ENCODE measurements at places on chromosomes 1 and 21.

GRCh38 chr1:17892225-17892624 lies 137.1 kb downstream of the ACTL8 start:
- DNase-seq: no peak

GRCh38 chr1:200744143-200744542 lies 5.5 kb downstream of the CAMSAP2 start:
- no peak for DNase-seq

GRCh38 chr1:113734357-113735055 lies 24.8 kb downstream of the PHTF1 start:
- no peak for DNase-seq

GRCh38 chr1:2137257-2138121 lies 57.1 kb downstream of the FAAP20 start:
- DNase-seq: no peak

DNA sequence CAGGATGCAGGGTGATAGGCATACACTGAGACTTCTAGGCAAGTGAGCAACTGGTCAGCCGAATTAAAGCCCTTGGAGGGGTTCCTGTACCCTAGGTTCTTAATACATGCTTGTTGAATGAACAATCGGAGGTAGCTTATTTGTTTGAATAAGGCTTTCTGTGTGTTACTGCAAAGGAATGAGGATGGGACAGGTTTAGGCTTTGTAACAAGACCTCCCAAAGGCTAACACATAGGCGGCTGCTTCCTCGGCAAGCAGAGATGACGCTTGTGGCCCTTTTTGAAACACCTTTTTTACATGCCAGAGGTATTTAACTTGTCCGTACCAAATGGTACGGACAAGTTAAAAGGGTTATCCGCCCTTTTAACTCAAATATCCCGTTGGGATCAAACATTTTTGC lies 511.6 kb downstream of the KIF26B start:
- no peak for DNase-seq

GRCh38 chr1:216576234-216576937 lies 146.8 kb downstream of the ESRRG start:
- DNase-seq: no peak

DNA sequence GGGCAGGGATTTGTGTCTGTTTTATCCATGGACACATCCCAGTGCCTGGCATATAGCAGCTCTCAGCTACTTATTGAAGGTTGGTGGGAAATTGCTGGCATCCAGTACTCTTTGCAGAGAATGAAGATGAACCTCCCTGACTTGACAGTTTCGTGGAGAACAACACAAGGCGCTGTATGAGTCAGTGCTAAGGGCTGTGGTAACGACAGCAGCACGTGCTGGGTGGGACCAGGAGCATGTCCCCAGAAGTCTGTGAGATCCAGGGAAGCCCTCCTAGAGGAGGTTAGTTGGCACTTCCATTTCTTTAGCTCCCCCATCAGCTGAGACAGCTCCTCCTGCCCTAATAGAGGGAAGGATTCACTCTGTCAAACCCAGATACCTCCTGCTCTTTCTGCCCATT lies 25.9 kb upstream of the IL19 start:
- no peak for DNase-seq

DNA sequence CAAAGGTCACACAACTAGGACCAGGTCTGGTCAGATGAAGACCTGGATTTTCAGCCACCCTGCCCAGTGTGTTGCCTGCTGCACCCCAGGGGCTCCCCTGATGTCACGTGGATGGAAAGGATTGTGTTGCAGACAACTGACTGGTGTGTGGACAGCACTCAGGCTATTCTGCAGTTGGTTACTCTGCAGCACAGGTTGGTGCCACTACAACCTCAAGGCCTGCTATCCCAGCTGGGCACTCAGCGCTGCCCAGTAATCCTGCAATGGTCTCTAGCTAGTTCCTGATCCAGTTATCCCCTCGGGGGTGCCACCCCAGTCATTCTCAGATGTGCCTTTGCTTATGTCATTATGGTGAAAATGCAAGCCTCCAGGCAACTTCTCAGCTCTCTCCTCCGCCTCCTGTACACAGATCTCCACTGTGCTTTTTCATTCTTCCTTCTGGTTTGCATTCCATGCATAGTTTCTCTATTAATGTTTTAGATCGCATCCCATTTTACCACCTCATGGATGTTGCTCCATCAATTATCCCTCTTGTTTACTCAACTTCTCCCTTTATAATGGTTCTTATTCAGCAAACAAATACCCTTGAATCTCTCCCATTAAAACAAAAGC lies 503.2 kb upstream of the CAMK1G start:
- peak; percentile 76 for DNase-seq

- no peak for DNase-seq
These were observed 57.9 kb downstream of the MIER1 start for GRCh38 chr1:66982561-66983260.

DNA sequence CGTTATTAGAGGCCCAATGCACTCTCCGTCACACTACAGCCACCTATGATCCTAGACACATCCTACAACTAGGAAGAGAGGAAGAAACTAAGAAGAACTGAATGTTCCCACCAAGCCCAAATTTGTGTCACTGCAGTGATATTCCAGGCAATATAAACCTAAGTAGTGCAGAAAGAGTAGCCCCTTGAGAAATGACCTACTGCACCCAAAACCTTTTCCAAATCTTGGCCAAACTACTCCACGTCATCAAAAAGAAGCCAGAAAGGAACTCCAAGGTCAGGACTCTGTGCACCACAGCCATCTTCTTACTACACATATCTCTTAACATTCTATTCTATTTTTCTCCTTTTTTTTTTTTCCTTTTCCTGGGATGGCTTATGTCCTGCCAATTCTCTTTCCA lies 60.2 kb downstream of the ADAMTS1 start:
- no peak for DNase-seq

- DNase-seq: no peak
These were observed 18.3 kb upstream of the IL6R start for GRCh38 chr1:154386643-154387352.

DNA sequence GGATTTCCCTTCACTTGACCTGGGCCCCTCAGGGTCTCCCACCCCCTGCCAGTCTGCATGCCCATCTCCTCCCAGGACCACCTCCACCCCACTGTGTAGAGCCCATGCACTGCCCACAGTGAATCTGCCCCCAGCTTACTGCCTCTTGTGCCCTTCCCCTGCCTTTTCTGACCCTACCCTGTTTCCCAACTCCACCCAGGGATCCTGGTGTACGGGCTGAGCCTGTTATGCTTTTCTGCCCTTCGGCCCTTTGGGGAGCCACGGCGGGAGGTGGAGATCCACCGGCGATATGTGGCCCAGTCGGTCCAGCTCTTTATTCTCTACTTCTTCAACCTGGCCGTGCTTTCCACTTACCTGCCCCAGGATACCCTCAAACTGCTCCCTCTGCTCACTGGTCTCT lies 1.9 kb downstream of the TMEM79 start:
- no peak for DNase-seq

DNA sequence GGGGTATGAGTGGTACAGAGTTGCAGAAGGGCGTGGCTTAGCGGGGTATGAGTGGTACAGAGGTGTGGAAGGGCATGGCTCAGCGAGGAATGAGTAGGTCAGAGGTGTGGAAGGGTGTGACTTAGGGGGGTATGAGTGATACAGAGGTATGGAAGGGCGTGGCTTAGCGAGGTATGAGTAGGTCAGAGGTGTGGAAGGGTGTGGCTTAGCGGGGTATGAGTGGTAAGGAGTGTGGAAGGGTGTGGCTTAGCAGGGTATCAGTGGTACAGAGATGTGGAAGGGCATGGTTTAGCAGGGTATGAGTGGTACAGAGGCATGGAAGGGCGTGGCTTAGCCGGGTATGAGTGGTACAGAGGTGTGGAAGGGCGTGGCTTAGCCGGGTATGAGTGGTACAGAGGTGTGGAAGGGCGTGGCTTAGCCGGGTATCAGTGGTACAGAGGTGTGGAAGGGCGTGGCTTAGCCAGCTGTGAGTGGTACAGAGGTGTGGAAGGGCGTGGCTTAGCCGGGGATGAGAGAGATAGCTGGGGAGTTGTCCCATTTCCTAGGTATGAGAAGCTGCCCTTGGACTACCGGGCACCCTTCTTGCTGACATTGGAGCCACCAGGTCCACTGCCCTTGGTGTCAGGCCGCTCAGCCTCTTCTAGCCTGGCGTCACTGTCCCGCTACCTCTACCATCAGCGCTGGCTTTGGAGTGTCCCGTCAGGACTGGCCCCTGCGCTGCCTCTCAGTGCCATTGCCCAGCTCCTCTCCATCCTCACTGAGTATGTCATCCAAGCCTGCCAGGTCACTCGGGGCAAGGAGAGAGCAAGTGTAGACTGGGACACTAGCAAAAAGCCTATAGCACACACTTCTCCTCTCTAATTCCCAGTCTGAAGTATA lies 29.8 kb downstream of the HYI start:
- DNase-seq: no peak

- DNase-seq: peak; percentile 38
These were observed 38.6 kb downstream of the MEF2D start for GRCh38 chr1:156461781-156462647.

GRCh38 chr1:235675152-235675890 lies 25.7 kb upstream of the GNG4 start:
- no peak for DNase-seq

GRCh38 chr1:2548068-2548589 lies 8.0 kb upstream of the TNFRSF14 start:
- peak; percentile 93 for DNase-seq

DNA sequence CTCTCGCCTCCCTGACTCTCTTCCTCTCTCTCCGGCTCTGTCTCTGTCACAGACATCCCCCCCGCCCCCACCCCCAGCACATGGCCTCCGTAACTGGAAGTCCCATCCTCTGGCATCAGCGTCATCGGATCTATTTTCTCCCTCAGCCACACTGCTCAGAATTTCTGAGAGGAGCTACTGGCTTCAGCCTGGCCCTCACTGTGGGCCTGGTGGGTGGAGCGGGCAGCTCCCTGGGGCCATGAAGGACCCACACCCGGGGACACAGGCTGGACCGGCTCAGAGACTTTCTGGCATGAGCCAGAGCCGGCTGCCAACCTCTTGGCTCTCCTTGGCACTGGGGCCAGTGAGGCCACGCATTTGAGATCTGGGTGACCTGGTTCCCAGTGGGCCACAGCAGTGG lies 61.2 kb upstream of the CASZ1 start:
- no peak for DNase-seq

GRCh38 chr1:182169203-182169602 lies 107.7 kb upstream of the ZNF648 start:
- no peak for DNase-seq

DNA sequence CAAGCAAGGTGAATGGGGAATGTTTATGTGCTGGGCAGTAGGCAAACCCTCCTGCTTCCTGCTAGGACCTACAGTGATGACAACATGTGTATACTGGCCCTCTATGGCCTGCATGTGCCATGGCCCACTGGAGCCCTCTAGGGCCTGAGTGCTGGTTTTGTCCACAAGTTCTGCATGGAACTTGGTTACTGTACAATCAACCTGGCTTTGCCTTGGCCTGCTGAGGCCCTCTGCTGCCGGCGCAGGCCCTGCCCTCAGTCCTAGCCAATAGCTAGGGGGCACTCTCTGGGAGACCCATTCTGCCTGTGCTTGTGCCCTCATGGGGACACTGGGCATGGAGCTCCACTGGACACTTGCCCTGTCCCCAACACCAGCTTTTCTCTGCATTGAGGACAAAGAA lies 138.6 kb upstream of the NGF start:
- no peak for DNase-seq

DNA sequence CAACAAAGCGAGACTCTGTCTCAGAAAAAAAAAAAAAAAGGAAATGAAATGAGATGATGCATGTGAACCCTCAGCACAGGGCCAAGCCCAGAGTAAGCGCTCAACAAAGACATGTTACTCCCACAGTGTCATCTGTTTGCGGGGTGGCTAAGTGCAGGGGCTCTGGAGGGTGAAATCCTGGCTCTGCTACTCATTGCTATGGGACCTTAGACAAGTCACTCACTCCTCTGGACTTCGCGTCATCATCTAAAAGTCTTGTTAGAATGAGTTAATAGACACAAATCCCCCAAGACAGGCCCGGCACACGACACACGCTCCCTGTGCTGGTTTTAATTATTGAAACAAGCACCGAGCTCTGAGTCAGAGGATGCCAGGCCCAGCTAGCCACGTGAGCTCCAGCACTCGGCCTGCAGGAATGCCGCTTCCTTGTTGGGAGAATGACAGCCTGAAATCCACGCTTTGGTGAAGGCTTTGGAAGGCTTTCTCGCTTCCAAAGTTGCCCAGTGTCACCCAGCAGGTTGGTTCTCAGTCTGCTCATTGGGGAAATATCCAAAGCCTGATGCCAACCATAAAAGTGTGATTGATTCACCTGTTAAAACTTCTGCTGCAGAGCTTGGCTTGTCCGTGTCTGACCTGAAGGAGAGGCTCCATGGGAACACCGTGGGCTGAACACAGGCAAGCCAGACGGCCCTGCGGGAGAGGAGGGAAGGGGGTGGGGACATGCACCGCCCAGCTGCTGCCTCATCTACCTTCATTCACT lies 36.7 kb upstream of the TARDBP start:
- DNase-seq: peak; percentile 74

DNA sequence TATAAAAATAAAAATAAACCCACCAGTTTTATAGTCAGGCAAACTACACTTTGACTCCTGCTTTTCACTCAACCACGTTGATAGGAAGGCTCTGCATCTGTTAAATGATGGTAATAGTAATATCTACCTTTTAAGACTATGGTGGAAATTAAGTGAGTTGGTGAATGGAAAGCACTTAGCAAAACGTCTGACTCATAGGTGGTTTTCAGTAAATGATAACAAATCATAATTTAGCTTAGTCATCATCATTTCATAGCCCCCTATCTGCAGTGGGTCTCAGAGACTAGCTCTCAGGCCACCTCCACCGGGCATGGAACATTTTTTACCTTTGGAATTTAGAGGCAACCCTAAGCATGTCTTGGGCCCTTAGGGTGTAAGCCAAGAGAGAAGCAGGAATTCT lies 160.0 kb downstream of the PDE4B start:
- no peak for DNase-seq

DNA sequence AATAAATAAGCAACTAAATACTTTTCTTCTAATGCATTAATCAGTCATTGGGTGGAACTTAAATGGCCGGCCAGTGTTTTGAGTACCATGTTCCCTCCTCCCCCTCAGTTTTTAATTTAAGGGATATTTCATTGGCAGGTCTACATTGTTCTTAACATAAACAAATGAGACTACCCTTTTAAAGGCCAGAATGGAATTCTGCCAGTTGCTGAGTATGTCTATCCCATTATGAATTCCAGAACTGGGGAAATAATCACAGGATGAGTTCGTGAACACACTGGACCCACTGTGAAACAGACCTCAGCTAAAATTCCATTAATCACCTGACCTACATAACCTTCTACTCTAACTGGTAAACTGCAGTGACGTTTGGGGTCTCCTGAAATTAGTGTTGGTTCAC lies 305.5 kb upstream of the PKN2 start:
- no peak for DNase-seq

- DNase-seq: no peak
These were observed 15.4 kb downstream of the POLR3GL start for GRCh38 chr1:145979746-145980456.

GRCh38 chr1:235134171-235134570 lies 5.5 kb upstream of the TOMM20 start:
- no peak for DNase-seq
